Activated T-helper 1 cell treated with anti-CD3 and anti-CD28 coated beads, Interleukin-2, amount 50 U/mL, for 16 hours (primary cell): ENCODE measurements at places on chromosomes 6 and 20.

GRCh38 chr6:150632785-150633485 lies 33.2 kb downstream of the PLEKHG1 start:
- DNase-seq = no peak

- no peak for DNase-seq
These were observed 73.8 kb upstream of the MTHFD1L start for GRCh38 chr6:150791717-150792116.

DNA sequence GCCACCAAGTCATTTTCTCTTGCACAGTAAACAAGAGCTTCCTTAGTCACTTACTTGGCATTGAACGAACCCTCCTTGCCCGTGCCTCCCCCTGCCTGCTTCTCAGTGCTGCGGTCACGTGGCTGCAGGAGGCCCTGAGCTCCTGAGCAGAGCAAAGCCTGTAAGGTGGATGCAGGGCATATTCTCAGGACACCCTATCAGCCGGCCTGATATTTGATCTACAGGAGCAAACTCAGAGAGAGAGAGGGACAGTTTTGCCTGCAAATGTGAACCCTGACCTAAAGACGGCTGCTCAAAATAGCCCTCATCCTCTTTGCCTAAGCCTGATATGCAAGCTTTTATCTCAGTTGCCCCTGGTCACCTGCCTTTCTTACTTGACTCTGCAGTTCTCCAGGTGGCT lies 93.0 kb upstream of the POPDC3 start:
- no peak for DNase-seq

GRCh38 chr20:45070932-45071632 lies 29.8 kb downstream of the KCNS1 start:
- no peak for DNase-seq

GRCh38 chr6:121732641-121733040 lies 297.2 kb downstream of the GJA1 start:
- no peak for DNase-seq

- no peak for DNase-seq
These were observed 16.7 kb downstream of the BMP2 start for GRCh38 chr20:6784210-6784631.
